ENCODE measurements at places on chromosomes 16 and 17.

GRCh38 chr17:74148446-74148845, 55.0 kb upstream of the RPL38 start:
- no peak for DNase-seq

GRCh38 chr16:66549284-66550131, at the start of gene TK2:
Gene TK2, minus strand, starts transcription at chr16:66550122. Its CDS starts 61 bp downstream, at chr16:66550061.
- DNase-seq, result peak; percentile 71

GRCh38 chr16:83310816-83311215, 497.0 kb upstream of the HSBP1 start:
- no peak for DNase-seq

DNA sequence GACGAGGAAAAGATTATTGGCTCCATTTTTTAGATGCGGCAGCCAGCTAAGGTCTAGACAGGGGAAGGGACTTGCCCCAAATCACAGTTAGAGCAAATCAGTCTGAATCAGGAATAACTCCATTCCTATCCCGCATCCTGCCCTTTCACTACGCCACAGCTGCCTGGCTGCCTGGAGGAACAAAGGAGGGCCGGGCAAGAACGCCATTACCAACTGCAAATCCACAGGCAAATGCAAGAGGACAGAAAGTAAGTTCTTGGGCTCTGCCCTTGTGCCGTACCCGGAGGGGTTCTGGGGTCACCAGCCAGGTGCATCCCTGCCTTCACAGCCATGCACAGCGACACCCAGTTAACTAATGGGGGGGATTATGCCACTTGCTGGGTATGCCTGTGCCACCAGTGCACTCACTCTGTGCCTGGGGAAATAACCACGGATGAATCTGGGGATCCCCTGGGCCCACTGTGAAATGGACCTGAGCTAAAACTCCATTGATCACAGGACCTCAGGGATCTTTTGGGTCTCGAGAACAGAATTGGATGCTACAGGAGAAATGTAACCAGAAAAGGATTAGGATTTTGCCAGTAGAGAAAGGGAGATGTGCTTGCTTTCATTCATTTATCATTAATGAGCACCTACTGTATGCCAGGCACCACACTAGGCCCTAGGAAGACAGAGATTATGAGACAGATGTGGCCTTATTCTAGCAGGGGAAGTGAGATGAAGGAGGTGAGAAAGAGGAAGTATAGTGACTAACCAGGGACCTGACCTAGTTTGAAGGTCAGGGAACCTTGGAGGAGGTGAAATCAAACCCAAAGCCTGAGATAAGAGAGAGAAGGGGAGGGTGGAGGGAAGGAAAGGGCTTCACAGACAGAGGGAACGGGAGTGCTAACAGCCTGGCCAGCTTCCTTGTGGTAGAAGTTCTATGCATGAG, 17.7 kb downstream of the BCL7C start:
- peak; percentile 48 for DNase-seq

DNA sequence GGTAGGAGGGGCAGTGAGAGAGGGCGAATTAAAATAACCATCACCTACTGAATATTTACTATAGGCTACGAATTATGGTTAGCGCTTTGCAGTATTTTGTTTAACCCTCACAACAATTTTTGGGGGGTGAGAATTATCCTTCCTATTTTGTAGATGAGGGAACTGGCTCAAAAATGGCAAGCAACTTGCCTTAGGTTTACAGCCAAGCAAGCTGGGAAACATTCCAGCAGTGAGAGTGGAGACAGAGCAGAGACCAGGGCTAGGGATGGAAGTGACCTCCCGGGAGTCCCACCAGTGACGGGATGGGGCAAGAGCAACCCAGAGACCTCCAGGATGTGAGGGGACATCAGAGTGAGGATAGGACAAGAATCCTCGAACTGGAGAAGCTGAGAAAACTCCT, 352 bp upstream of the VMO1 start:
- DNase-seq, result no peak

- DNase-seq, result no peak
Observed at GRCh38 chr16:89633064-89633631, 19.7 kb downstream of the DPEP1 start.

GRCh38 chr16:29975811-29976511, 2.3 kb downstream of the TAOK2 start:
- peak; percentile 41 for DNase-seq

DNA sequence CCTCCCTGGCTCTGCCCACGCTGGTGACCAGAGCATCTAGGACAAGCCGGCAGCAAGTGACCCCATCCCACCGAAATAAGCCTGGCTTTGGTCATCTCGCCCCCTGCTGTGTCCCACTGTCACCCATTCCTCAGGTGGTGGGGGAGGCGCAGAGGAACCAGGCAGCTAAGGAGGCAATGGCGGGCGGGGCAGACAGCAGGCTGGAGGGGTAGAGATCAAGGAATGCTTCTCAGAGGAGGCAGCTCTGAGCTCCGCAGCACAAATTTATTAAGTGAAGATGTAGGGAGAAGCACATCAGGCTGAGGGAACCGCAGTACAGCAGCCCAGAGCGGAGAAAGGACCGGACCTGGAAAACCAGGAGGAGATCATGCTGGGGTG, 7.5 kb upstream of the KREMEN2 start:
- no peak for DNase-seq

GRCh38 chr17:14921936-14922335, 343.2 kb downstream of the PMP22 start:
- DNase-seq, result no peak

DNA sequence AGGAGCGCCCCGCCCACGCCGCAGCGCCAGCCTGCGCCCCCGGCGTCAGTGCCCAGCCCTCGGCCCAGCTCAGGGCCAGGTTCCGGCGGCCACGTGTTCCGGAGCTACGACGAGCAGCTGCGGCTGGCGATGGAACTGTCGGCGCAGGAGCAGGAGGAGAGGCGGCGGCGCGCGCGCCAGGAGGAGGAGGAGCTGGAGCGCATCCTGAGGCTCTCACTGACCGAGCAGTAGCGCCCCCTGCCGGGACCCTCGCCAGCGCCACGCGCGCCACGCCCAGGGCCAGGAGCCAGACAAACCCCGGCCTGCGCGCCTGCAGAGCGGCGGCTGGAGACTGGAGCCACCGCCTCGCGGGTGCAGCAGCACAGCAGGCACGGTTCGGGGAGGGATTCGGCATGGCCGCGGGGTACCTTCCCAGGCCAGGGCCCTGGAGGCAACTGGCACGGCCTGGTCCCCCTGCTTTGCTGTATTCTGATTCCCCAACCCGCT, 9.3 kb downstream of the CORO6 start:
- peak; percentile 95 for DNase-seq

DNA sequence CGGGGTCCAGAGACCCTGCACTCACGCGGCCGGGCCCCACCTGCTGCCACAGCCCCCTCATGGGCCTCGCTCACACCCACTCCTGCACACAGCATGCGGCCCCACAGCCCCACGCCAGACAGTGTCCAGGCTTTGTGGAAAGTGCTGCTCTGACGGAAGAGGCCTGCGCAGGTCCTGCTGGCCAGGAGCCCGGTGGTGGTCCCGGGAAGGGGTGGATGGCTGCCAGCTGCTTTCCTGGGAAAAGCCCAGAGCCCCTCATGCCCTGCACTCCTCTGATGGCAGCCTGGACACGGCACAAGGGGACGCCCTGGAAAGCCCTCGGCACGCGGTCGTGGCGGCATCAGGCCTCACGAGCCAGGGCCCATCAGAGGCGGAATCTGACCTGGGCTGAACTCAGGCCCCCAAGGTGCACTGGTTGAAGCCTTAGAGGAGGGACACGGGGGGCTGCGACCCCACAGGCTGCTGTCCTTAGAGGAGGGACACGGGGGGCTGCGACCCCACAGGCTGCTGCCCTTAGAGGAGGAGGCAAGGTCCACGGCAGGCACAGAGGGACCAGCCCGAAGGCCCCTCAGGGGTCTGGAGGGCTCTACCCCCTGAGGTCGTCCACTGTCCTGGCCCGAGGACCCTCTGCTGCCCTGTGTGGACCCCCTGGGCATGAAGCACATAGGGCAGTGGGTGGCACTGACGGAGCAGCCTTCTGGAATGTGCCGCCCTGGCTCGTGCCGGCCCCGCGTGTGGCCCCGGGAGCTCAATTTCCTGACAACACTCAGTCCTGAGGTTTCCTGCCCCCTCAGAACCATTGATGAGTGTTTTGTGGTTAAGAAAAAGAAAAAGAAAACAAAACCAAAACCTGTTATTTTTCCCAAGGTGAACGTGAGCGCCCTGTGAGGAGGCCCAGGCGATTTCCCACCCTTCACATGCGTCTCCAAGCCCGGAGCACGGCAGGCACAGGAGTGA, 22.1 kb downstream of the SOX8 start:
- DNase-seq, result peak; percentile 54

- DNase-seq, result peak; percentile 92
Observed at GRCh38 chr17:879546-880442, 97.6 kb downstream of the MRM3 start.

GRCh38 chr17:60089096-60089806, 10.5 kb upstream of the HEATR6 start:
- no peak for DNase-seq

DNA sequence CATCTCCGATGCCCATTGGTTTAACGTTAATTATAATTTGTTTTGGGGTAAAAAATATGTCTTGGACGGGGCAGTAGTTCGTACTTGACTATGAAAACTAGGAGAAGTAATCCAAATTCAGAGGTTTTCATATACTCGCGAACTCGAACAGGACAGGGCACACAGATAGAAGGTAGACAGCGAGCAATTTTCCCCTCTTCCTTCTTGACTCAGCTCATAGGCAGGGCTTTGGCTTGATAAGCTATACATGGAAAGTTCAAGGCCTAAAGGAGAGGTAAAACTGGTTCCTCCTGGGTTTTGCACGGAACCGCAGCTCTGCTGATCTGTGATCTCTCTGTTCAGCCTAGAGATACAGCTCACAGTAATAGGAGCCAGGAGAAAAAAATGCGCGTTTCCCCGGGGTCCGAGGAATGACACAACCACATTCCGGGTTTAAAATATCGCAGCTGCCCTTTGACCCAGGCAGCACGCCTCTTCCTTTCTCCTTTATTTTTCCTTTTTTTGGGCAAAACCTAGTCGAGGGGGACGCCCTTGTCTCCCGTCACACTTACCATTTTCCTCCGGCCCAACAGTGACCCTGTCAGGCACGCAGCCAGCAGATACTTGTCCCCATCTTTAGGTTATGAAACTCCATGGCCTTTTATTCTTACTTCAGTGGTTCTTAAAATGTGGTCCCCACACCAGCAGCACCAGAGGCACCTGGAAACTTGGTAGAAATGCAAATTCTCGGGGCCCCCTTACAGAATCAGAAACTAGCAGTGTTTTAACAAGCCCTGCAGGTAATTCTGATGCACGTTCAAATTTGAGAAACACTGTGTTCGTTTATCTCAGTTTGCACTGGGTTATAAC, 1.7 kb upstream of the LASP1 start:
- peak; percentile 36 for DNase-seq

DNA sequence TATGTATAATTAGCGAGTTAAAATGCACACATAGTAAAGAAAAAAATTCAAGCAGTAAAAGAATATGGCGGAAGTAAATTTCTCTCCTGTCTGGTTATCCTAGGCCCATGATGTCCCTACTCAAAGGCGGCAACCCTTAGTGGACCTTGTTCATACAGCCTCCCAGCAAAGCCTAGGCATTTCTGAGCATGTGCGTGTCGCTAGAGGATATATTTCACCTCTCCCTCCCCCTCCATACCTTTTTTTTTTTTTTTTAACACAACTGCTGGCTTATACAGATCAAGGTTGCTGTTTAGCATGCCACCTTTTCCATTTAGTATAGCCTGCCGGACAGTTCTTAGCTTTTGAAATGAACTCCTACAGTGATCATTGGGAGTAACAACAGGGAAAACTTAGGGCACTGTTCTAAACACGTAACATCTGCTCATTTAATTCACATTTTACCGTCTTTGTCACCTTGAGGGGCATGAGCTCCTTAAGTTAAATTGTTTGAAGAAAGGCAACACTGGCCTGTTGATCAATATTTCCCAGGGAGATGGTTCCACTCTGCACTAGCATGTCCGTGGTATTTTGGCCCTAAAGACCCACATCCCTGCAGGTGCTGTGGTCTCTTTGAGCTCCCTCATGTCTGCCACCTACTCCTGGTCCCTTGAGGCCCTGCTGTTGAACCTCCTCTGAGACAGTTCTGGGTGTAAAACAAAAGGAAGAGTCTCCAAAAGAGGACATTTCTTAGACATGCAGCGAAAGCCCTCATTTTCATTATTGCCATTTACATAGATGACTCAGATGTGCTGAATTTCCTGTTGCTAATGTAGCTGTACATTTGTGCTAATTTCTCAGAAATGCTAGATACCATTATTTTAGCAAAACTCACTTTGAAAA, 4.1 kb upstream of the TNFRSF13B start:
- DNase-seq, result peak; percentile 15

- peak; percentile 52 for DNase-seq
Observed at GRCh38 chr16:87809150-87809902, 43.5 kb upstream of the KLHDC4 start.

DNA sequence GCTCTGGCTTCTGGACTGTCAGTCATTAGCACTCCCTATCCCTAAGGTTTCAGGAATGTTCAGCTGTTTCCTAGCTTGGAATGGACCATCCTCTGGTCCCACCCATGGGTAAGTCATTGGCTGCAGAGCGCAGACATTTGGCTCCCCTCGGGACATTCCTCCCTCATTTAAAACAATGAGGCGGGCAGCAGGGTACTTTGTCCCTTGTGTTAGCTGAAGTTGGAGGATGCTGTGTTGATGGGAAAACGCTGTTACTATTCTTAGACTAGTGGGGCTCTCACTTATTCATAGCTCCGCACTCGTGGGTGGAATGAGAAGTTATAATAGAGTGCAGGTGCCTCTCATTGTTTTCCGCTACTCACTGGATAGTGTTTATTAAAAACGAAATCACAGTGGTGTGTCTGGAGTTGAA, 673.8 kb downstream of the WWOX start:
- DNase-seq, result no peak

DNA sequence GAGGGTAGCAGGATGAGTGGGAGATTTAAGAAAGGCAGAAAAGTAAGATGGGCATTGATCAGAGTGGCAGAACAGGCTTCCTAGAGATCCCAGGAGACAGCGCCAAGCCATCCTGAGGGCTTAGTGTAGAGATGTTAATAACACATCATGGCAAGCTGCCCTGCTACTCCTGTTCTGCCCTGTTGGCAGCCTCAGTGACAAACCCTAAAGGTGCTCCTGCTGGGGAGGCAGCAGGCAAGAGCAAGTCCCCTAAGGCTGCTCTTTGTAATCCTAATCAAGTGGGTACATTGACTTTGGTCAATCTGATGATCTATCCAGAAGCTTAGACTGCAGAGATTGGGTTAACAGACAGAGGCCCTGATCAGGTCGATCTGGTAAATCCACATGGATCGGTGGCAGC, 16.3 kb downstream of the ANKFN1 start:
- no peak for DNase-seq

DNA sequence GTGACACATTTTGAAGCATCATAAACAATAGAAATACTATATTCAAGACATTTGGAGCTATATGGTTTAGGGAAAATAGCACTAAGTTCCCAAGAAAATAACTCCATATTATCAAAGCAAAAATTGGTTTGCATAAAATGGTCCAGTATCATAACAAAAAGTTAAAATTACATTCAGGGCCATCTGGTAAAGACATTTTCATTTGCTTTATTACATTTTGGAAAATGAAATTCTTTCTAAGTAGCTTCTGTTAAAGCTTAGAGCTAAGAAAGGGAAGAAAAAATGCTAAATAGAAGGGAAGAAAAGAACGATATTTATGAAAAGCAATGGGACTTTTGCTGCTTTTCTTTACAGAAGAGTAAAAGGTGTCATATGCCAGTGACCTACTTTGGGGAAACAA, 155.4 kb upstream of the GOT2 start:
- no peak for DNase-seq

- DNase-seq, result no peak
Observed at GRCh38 chr17:10394201-10394887, 21.5 kb upstream of the MYH13 start.

All from dermis blood vessel endothelial cell (primary cell).